ENCODE measurements at places on chromosomes 2 and 18.
A peak's percentile ranks its signal among the peaks of the same experiment; 100 is the strongest.

DNA sequence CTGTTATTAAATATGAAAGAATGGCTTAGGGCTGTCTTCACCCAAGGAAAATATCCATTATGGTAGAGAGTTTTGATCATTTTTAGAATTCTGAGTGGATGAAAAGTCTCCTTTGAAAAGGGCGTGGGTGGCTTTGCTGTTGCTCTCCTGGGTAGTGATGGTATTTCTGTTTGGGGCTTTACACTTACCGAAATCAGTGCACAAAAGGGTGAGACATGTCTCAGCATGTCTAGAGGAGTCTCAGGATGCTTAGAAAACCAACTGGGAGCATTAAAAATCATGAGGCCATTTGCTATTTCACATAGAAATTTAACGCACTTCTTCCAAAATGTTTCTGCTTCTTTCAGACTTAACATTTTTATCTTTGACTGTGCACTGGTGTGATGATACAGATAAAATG, 49.6 kb downstream of the ZCCHC2 start:
- DNase-seq, result no peak

GRCh38 chr2:111900859-111901258, 2.5 kb downstream of the MERTK start:
- DNase-seq, result no peak

DNA sequence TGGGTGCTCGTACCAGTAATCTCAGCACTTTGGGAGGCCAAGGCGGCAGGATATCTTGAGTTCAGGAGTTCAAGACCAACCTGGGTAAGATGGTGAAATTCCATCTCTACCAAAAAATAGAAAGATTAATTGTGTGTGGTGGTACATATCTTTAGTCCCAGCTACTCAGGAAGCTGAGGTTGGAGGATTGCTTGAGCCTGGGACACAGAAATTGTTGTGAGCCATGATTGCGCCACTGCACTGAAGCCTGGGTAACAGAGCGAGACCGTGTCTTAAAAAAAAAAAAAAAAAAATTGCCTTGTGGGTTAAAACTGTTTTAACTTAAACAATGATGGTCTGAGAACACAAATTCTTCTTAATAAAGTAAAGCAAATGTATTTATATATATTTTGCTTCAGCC, 49.6 kb downstream of the ATP9B start:
- DNase-seq, result no peak

DNA sequence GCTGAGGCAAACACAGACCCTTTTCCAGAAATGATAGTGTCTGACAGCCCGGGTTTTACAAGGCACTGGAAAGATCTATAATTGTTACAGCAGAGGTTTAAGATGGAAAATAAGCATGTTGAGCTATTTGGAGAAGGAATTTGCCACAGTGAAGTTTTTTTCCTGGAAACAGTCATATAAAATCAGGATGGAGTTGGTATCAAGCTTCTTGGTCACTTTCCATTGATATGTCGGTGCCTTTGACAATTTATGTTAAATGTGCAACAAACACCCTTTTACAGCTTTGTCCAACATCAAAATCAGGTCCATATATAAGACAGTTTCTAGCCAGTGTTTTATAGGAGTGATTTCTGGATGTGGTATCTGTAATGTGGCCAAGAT, 117.2 kb upstream of the NRP2 start:
- DNase-seq, result no peak

GRCh38 chr2:18560031-18560796, at the start of gene RDH14:
TSS of gene RDH14 (minus strand) at chr2:18560653. CDS start at chr2:18560572, 81 bp downstream.
- DNase-seq, result peak; percentile 88

- DNase-seq, result no peak
Observed at GRCh38 chr18:64872710-64873458, 724.0 kb upstream of the LINC00305 start.

DNA sequence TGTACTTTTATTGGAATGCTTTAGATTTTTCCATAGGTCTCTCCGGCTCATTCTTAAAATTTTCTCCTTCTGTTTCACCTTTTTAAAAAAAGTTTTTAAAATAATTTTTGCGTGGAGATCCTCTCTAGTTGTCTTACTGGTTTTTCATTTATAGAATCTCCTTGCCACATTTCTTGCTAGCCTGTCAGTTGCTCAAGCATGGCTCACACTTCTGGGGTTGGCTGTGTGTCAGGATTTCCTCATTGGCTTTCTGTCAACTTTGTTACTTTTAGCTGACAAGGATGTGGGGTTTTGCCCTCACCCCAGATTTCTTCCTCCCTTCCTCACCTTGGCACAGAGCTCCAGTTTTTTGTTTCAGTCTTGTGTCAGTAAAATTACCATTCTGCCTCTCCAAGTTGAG, 124.6 kb downstream of the ZNF407 start:
- DNase-seq, result no peak

- no peak for DNase-seq
Observed at GRCh38 chr18:70425236-70425635, 136.4 kb downstream of the SOCS6 start.

GRCh38 chr18:79518028-79518682, 122.4 kb downstream of the NFATC1 start:
- DNase-seq, result no peak

DNA sequence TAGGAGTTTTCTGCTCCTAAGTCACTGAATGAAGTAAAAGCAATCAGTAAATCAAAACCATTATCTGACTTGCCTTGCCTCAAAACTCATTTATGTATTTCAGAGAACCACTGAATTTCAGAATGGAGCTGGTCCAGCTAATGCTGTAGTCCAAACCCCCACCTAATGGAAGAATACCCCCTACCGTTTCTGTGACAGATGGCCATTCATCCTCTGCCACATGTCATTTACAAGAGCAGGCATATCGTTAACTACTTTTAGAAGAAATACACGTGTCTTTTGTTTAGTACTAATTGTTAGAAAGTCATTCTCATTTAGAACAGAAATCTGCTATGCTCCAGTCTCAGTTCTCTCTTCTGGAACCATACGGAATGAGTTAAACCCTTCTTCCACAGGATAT, 12.8 kb upstream of the GALNT5 start:
- no peak for DNase-seq

DNA sequence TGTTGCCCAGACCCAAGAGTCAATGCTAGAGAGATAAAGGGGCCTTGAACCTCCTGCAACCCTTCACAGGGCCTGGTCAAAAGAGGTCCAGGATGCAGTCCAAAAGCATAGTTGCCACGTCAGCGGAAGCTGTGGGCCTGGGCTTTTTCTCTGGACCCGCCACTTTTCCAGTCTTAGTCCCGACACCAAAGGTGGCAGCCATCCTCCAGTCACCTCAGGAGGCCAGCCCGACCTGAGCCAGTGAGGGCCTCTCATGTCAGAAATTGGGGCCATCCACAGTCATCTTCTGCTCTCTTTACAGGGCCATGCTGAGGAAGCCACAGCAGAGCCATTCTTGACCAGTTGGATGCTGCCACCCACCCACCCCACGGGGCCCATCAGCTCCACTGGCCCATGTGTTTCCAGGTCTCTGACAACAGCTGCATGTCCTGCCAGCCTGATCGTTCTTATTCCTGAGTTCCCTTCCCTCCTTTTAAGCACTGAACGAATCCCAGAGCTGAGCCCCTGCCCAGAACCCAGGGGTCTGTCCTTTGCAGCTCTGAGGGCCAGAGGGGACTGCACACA, 34.1 kb upstream of the KLHL29 start:
- DNase-seq, result no peak

DNA sequence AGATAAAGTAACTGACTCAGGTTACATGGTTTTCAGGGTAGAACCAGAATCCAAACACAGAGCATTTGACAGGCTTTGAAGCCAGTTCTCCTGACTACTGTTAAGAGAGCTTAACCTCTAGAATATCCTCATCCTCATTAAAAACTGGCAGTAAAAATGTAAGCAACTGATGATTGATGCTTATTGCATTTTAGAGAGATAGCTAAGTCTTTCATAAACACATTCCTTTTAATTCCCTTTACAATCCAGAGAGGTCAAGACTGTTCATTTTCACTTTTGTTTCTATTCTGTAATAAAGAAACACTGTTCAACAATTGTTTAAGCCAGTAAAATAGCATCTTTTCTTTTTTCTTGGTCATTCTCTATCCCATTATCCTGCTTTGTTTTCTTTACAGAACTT, 53.9 kb upstream of the RAB27B start:
- no peak for DNase-seq

DNA sequence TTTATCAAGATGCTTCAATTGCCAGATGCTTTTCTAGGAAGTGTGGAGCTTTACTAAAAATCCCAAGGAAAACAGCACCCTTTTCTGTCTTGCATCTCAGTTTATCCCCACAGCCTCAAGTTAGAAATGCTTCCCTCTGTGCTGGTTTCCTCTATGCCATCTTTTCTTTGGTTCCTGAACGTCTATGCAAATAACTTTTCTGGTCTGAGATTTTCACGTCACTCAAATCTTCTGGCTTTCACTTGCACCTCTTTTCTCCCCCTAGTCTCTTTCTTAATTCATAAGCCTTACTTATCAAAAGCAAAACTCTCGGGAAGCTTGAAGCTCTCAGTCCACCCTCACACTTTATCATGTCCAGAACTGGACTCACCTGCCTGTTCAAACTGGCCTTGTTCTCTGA, 33.9 kb downstream of the ARHGAP25 start:
- no peak for DNase-seq

DNA sequence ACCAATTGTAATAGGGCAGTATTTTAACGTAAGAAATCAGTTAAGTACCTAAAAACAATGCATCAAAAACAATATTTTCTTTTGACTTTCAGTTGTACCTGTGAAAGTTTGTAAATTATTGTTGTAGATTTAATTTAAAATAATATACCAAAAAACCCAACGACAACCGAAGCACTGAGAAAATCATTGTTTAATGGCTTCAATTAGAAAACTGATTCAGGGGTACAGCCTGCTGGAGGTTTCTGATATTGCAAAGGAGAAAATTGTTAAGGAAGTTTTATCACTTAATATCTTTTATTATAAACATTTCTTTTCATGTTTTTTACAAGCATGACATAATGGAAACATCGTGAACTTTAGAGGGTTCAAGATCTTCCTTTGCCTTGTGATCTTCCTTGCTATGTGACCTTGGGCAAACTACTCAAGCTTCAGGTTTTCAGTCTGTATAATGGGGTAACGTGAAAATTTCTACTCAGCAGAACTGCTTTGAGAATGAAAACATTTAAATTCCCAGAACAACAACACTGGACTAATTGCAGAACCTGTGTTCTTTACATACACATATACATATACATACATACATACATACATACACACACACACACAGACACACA, 76.3 kb upstream of the GLS start:
- no peak for DNase-seq

- no peak for DNase-seq
Observed at GRCh38 chr2:195498839-195499490, 158.1 kb upstream of the SLC39A10 start.

GRCh38 chr2:74414881-74415761, 6.3 kb downstream of the C2orf81 start:
- no peak for DNase-seq

- DNase-seq, result no peak
Observed at GRCh38 chr2:166494140-166494624, at the start of gene SCN7A. TSS of gene SCN7A (minus strand) at chr2:166494249. CDS start at chr2:166477696, 16,553 bp downstream.

DNA sequence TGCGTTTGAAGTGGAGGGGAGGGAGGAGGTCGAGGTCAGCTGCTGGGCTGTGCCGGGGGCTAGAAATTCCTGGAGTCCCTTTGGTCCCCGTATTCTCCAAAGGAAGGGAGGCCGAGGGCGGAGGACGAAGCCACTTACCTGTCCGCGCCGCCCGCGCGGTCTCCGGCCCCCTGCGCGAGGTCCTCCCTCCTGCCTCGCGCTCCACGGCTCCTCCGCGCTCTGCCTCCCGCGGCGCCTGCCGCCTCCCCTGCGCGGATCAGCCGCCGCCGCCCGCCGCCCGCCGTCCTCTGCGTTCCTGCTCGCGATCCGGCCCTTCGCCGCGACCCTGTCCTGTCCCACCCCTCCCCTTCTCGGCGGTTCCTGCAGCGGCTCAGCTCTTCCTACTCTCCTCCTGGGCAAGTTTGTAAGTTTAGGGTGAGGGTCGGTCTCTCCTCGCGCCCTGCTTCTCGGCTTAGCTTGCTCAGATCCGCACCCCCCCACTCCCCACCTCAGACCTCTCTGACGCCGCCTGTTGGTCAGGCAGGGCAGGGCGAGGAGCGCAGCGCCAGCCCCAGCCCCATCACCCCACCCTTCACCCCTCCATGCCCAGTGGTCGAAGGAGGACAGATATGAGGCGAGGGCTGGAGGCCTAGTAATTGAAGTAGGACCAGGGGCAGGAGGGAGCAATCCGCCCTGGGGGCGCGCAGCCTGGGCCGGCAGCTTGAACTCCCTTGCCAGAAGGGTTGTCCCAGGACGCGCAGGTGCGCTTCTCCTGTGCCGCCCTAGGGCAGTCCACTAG, 9.7 kb upstream of the SKOR2 start:
- DNase-seq, result no peak

DNA sequence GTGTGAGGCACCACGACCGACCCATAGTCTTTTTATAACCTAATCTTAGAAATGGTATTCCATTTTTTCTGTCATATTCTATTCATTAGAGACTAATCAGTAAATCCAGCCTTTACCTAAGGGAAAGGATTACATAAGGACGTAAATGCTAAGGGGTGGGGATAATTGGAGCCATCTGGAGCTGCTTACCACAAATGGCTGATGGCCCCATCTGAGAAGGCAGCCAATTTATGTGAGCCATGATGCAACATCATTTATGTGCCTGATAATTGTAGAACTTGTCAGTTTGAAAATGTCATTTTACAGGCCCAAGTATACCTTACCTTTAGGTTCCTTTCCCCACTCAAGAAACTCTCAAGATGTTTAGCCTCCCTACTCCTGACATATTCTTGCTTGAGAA, 44.0 kb downstream of the ARHGEF33 start:
- DNase-seq, result no peak

GRCh38 chr2:216618785-216619184, 14.4 kb upstream of the IGFBP2 start:
- DNase-seq, result no peak

- DNase-seq, result no peak
Observed at GRCh38 chr2:168751104-168751740, 51.2 kb upstream of the NOSTRIN start.

- no peak for DNase-seq
Observed at GRCh38 chr2:18345848-18346247, 214.6 kb downstream of the RDH14 start.

DNA sequence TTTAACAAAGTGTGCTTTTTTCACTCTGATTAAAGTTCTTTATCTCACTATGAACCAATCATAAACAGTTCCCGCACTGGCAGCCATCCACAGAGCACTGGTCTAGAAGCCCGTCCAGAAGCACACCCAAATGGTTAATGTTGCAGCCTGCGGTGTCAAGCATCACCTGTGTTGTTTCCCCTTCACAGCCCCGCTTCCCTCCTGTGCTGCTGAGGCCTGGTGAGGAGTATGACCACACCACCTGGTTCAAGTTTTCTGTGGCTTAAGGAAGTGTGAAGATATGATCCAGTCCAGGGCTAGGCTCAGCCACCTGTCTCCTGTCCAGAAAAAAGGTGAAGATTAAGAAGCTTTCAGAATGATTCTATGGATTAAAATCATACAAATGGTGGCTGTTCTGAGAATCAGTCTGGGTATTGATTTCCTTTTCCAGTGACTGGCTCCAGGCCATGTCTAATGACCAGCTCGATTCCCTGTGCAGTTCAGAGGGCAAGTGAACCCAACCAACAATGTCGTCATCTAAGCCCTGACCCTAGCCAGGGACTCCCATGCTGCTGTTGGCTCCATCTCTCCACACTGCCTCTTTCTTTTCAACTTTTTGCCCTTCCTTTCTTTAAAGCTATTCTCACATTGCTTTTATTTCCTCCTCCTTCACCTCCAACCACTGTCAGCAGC, 17.7 kb downstream of the SRSF7 start:
- no peak for DNase-seq

Measured in stimulated activated CD4-positive, alpha-beta T cell treated with anti-CD3 and anti-CD28 coated beads, Interleukin-2, amount 100 ng/mL, for 4 hours (primary cell).